ENCODE measurements at places on chromosomes 3 and 15.

- DNase-seq: no peak
Measured at GRCh38 chr3:17775073-17775472, 32.6 kb upstream of the TBC1D5 start.

- DNase-seq: no peak
Measured at GRCh38 chr3:2920103-2920502, 190.1 kb downstream of the IL5RA start.

- DNase-seq: no peak
Measured at GRCh38 chr3:36482880-36483279, 102.6 kb downstream of the STAC start.

GRCh38 chr15:101276501-101277037 is 716 bp downstream of the SELENOS start:
- DNase-seq: no peak

GRCh38 chr3:68986496-68987208 is 26.8 kb downstream of the EOGT start:
- no peak for DNase-seq

GRCh38 chr3:24586920-24587319 is 92.3 kb upstream of the THRB start:
- no peak for DNase-seq

DNA sequence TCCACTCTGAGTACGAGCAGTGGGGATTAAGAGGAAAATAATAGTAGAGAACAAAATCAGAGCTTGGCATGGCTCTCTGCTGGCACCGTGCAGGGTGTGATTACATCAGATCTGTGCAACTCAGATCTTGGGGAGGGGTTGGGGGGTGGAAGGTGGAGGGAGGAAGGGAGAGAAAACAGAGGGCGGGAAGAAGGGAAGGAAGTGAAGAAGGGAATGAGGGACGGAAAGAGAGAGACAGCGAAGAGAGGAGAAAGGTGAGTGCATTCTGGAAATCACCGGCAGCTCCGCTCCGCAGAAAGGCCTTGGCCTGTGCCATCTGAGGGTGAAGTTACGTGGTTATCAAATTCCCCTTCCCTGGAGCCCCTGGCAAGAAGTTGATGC is 31.0 kb upstream of the ADAMTS17 start:
- DNase-seq: no peak

DNA sequence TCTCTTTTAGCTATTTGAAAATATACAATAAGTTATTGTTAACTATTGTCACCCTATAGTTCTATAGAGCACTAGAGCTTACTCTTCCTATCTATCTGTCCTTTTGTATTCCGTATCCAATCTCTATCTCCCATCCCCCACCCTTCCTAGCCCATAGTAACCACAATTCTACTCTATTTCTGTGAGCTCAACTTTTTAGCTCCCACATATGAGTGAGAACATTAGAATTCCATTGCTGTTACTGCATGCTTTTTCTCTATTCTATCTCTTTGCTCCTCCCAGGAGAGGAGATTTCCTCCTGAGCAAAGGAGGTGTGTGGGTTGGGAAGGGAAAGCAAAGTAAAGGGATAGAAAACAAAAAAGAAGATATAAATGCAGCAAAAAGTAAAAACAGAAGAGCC is 105.6 kb upstream of the SLC4A7 start:
- no peak for DNase-seq

DNA sequence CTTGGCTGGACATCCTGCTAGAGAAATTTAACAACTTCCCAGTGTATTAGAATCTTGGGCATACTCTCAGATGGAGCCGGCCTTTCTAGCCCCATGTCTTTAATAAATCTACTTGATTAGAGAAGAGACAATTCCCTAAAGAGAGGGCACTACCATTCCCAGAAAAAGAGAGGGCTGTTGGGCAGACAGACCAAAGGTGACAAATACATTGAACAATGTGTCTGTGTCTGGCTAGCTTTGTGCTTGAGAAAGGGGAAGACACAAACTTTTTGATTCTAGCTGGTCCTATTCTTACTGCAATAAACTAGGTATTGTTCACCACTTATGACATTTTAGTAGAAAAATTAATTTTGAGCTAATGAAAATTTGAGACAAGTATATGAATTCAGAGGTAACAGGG is 57.7 kb downstream of the DUT start:
- DNase-seq: no peak

GRCh38 chr3:181239441-181239840 is 249.9 kb upstream of the DNAJC19 start:
- DNase-seq: no peak

DNA sequence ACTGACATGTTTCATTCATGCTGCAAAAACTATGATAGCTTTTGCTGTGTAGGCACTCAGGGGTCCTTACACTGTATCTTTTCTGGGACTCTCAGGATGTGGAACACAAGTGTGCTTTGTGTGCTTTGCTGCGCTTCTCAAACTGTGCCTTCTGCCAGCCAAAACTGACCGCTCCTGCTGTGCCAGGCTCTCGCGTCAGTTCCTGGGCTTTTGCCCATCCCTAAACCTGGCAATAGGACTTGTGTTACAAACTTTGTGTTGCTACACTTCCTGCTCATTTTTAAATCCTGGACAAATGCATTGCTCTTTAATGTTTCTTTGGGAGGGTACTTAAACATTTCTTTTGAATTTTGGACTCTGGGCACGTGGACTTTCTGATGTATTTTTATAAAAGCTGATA is 60.3 kb downstream of the DIPK2A start:
- peak; percentile 19 for DNase-seq

DNA sequence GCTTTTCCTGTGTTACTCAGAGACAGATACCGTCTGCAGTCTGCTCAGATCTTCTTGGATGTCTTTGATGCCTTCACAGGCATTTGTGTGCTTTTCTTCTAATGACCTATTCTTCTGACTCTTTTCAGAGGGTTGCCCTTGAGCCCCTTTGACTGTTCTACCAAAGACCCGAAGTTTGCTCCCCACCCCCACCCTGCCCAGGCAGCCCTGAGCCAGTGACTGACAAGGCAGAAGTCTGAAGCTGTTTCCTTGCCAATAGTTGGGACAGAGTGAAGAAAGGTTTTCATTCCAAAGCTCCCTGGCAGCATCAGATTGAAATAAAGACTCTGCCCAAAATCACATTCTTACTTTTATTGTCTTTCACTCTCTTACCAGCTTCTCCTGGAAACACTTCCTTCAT is 9.0 kb upstream of the ATP13A5 start:
- DNase-seq: no peak

DNA sequence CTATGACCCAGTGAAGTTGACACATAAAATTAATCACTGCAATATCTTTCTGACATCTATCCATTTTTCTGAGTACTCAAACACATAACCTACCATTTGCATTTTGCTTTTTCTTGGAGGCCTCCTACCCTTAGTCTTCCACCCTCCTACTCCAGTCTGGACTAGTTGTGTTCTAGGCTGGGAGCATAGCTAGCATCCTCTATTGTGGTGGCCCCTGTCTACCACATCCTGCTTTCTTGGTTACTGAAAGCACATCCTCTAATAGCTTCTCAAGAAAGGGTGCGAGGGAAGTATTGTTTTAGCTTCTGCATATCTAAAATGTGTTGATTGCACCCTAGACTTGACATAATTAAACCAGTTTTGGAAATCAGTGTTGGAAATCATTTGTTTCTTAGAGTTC is 176.5 kb downstream of the THSD4 start:
- DNase-seq: no peak

DNA sequence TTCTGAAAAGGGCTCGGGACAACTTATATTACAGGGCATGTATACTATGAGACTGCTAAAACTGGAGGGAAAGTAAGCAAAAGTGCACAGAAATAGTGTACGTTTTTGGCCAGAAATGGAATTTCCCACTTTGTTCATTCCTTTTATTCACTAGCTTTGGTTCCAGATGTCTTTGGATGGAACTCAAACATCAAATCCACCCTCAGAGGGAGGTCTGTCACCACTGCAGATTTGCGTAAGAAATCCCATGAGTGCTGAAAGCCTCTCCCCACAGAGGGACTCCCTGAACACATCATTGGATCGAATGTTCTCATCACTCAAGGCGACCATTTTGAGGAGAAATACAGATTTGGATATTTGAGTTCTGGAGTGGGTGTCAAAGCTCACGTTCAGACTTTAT is 71.6 kb downstream of the FEM1B start:
- no peak for DNase-seq

GRCh38 chr3:190180268-190180667 is 59.6 kb upstream of the P3H2 start:
- no peak for DNase-seq

- no peak for DNase-seq
Measured at GRCh38 chr3:158642474-158643210, 1.7 kb upstream of the GFM1 start.

- DNase-seq: no peak
Measured at GRCh38 chr3:167480748-167481147, 6.9 kb upstream of the SERPINI2 start.

DNA sequence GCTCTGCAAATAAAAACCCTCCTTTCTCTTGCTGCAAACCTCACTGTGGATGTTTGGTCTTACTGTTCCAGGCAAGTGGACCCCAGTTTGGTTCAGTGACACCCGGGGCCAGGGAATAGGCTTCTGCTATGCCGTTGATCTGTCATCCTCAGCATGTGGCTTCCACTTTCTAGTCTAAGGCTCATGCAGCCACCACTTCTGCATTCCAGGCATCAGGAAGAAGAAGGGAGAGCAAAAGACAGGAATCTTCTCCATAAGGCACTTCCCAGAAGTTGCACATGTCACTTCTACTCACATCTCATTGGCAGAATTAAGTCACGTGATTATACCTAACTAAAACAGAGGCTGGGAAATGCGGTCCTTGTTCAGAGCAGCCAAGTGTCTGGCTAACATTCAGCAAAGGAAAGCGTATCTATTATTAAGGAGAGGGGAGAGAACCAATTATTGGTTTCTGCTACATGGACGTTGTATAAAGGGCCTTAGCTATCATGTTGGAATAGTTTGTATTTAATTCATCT is 173.6 kb upstream of the PFN2 start:
- DNase-seq: no peak

GRCh38 chr15:93982226-93982727 is 249.1 kb upstream of the MCTP2 start:
- DNase-seq: no peak

- no peak for DNase-seq
Measured at GRCh38 chr3:147945968-147946519, 536.9 kb downstream of the ZIC1 start.

DNA sequence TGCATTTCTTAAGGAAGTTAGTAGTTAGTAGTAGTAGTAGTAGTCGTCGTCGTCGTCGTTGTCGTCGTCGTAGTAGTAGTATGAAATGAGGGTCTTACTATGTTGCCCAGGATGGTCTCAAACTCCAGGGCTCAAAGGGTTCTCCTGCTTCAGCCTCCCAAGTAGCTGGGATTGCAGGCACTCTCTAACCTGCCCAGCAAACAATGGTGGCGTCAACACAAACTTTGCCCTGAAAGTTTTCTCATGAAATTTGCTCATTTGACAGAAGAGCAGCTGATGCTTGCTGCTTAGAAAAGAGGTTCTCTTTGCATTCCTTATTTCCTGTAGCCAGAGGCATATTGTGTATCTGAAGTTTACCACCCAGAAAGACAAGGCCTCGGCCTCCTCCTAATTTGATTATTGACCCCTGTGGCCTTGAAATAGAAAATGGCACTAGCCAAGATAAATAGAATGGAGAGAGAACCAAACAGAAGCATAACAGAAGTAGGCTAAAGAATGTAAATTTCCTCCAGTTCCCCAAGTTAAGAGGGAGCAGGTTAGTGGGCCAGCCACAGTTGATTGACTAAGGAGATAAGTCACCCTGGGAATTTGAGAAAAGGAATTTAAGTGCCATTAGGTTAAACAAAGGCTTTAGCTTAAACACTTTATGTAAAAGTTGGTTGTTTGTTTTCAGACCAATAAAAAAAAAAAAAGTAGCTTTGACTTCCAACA is 166.2 kb upstream of the ROBO2 start:
- DNase-seq: no peak

DNA sequence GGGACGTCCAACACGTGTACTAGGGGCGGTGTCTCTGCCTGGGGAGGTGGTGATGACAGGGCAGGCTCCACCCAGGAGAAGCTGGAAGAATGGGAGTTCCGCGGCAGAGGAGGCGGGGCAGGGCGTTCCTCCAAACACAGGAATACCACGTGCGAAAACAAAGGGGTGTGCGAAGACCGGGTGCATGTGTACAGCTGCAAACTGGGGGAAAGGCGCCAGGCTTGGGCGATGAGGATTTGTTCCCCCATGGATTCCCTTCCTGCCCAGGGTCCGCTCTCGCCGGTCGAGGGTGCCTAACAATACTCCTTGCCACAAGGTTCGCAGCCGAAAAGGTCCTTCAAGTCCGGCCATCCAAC is 500 bp upstream of the ZSCAN2 start:
- peak; percentile 82 for DNase-seq

DNA sequence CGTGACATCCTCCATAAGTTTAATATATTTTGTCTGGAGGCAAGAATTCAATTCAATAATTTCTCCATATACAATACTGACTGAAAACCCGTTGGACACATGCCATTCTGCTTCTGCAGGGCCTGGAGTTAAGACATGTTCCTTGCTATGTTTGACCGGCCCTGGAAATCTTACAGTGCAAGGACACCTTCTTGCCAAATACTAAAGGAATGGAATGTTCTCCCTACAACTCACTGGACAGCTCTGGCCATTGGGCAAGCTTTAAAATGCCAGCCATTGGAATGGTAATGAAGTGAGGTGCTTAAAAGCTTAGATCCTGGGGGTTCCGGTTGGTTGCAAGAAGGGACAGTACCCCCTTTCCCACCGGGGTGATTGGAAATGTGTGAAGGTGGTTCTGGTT is 329.8 kb upstream of the PROK2 start:
- DNase-seq: no peak

- DNase-seq: no peak
Measured at GRCh38 chr15:94253742-94254141, 22.4 kb downstream of the MCTP2 start.

- DNase-seq: no peak
Measured at GRCh38 chr15:60964527-60964926, 264.6 kb downstream of the RORA start.

DNA sequence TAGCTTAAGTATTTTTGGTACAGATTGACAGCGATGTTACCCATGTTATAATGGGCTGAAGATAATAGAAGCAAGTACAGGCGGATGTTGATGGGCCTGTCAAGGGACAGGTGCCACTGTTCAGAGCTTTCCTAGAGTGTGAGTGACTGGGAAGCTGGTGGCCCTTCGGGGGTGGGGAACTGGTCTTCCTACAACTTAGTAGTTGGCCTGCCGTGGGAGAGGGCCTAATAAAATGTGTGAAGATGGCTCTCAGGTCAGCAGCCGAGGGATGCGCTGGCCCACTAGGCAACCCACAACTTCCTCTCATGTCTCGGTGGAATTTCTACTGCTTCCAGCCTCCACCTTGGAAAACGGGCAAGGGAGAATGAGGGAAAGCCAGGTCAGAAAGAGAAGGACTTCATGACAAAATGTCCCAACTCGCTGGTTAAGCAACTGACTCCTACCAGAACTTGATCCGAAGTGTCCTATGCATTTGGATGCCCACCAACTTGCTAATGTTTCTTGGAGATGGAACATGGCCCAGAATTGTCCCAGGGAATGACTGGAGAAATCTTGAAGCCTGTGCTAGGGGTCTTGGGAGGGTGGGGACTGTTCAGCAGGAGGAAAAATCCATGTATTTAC is 1.4 kb downstream of the GYG1 start:
- DNase-seq: no peak

- peak; percentile 82 for DNase-seq
Measured at GRCh38 chr3:72891053-72891855, 3.4 kb downstream of the GXYLT2 start.

- DNase-seq: no peak
Measured at GRCh38 chr3:141348837-141349236, 19.5 kb upstream of the ZBTB38 start.
